ENCODE measurements at places on chromosomes 5 and 9.

GRCh38 chr9:35027860-35028259, 38.3 kb downstream of the DNAJB5 start:
- no peak for DNase-seq

- DNase-seq: no peak
Observed at GRCh38 chr5:38105231-38105570, 153.2 kb upstream of the EGFLAM start.

DNA sequence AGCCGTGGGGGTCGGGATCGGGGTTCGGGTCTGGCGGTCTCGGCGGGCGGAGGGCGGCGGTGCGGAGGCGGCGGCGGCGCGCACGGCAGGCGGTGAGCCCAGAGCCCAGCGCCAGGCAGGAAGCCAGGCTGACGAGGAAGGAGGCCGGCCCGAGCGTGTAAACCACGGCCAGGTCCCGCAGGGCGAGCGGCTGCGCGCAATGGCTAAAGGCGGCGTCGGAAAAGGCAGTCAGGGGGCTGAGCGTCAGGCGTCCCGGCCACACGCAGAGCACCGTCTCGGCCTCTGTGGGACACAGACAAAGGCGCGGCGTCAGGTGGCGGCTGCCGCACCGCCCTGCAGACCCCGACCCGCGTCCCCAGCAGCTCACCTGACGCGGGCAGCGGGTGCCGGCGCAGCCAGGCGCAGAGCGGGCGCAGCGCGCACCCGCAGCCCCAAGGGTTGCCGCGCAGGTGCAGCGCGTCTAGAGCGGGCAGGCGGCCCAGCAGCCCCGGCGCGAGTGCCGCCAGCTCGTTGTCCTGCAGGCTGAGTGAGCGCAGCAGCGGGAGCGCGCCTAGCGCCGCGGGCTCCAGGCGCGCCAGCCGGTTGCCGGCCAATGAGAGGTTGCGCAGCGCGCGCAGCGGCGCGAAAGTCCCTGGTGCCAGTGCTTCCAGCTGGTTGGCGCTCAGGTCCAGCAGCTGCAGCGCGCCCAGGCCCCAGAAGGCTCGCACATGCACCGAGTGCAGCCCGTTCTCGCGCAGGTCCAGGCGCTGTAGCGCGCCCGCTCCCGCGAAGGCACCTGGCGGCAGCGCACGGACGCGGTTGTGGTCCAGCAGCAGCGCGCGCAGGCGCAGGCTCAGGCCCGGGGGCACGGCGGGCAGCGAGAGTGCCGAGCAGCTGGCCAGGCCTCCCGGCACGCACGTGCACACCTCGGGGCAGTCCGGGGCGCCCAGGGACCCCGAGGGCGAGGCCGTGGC, 671 bp downstream of the LRRC26 start:
- peak; percentile 87 for DNase-seq

- DNase-seq: peak; percentile 18
Observed at GRCh38 chr5:35777358-35778087, 79.2 kb upstream of the IL7R start.

Measured in NCI-H1930 (cell line).